Posterior vena cava (tissue), 2 donors: ENCODE measurements at places on chromosomes 7 and 10. TPM values are rescaled to one million over a fixed set of nuclear protein-coding genes. Genes with fewer than 3 reads are reported as not detected.

The HMX2 gene
- total RNA-seq = not detected

The RPEL1 gene
- total RNA-seq = not detected

The CPA1 gene
- 0.79 TPM for total RNA-seq

The C10orf95 gene
- not detected for total RNA-seq

The SPDYE1 gene
- not detected for total RNA-seq

The TLL2 gene
- 0.10 TPM for total RNA-seq

The NKX1-2 gene
- not detected for total RNA-seq

The SUGCT gene
- 16.2 TPM for total RNA-seq
